Epithelial cell of proximal tubule (primary cell): ENCODE measurements at places on chromosomes 7 and 10. TPM values are rescaled to one million over a fixed set of nuclear protein-coding genes. Genes with fewer than 3 reads are reported as not detected.

GRCh38 chr7:73560109-73560835 is 2.8 kb upstream of the BCL7B start:
- peak; percentile 55 for DNase-seq

DNA sequence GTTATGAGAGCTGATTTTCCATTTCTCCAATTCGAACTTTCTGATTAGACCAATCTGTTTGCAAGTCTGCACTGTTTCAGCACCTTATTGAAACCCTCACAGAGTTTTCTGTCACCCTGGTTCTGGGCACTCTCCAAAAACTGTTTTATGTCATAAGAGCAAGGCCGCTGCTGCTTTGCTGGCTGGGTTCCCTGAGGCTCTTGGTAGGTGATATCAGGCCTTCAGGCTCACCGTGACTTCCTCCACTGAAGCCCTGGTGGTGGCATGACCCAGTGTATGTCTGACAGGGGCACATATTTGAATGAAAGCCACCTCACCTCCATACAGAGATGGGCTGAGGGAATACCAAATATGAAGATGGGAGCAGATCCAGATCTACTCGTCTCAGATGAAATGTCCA is 8.3 kb downstream of the RABGEF1 start:
- no peak for DNase-seq

- peak; percentile 66 for DNase-seq
These were observed 29.2 kb upstream of the AP5Z1 start for GRCh38 chr7:4745971-4746919.

DNA sequence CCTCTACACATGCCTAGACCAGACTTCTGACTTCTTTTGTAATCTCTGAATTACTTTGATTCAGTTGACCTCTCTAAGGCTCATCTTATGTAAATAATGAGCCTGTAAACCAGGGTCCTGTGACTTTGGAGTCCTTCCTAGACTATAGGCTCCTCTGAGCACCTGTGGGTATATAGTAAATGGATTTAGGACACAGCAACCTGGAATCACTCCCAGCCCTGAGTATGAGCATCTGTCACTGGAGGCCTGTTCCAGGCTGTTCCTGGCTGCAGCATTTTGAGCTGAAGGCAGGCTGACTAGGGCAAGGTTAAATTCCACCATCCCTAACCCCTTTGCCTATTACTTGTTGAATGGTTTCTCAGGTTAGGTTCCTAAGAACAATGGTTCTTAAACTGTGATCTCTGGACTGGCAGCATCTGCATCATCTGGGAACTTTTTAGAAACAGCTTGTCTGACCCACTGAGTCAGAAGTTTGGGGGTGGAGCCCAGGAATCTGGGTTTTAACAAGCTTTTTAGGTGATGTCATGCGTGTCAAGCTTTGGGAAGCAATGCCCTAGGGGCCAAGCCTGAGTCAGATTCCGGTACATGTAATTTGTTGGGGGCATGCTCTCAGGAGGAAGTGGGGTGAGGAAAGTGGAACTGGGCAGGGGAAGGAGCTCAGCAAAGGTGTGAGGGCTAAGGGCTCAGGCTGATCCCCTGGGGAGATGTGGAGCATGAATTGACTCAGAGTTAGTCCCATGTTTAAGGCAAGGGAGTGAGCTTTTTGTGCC is 28.2 kb downstream of the MINDY4 start:
- DNase-seq, result peak; percentile 58

GRCh38 chr7:90824386-90825307 is 228.5 kb downstream of the CDK14 start:
- DNase-seq, result no peak

DNA sequence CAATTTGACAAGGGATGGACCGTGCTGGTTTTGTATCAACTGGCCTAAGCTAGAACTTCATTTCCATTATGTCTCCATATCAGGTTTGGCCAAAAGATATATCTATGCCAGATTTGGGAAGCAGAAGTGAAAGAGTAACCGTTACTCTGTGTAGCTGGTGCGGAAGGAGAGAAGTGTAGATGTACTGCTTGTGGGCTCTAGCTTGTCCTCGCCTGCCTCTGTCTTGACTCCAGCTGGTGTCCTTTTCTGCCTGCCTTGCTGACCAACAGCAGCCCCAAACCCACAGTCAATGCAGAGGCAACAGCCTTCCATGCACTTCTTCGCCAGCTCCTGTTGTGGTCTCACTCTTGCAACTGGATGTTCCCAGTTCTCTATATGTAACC is 128.5 kb downstream of the KIF20B start:
- no peak for DNase-seq

GRCh38 chr7:19296617-19297016 is 151.4 kb upstream of the FERD3L start:
- DNase-seq, result no peak

DNA sequence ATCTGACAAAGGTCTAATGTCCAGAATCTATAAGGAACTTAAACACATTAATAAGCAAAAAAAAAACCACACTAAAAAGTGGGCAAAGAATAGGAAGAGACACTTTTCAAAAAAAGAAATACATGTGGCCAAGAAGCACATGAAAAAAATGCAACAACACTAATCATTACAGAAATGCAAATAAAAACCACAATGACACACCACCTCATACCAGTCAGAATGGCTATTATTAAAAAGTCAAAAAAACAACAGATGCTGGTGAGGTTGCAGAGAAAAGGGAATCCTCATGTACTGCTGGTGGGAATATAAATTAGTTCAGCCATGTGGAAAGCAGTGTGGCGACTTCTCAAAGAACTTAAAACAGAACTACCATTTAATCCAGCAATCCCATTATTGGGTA is 119.0 kb downstream of the LMBR1 start:
- no peak for DNase-seq

DNA sequence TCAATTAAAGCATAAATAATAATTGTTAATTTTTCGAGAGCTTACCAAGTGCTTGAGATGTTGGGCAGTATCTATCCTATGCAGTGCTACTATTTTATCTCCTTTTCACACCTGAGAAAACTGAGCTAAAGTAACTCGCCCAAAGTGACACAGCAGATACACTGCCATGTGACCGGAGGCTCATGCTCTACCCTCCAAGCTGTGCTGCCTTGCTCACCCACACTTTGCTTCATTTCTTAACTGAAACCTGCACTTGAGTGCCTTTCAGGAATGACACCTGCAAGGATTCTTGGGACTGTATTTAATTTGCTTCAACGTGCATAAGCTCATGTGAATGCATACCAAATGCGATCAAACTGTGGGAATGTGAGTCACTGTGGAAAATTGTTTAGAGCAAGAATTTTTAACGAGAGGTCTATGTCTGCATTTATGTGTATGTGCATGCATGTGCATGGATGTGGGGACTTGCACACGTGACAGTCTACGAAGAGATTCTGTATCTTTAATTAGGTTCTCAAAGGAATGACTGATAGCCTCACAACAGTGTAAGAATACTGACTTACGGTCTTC is 119.2 kb downstream of the ADCYAP1R1 start:
- DNase-seq, result no peak

DNA sequence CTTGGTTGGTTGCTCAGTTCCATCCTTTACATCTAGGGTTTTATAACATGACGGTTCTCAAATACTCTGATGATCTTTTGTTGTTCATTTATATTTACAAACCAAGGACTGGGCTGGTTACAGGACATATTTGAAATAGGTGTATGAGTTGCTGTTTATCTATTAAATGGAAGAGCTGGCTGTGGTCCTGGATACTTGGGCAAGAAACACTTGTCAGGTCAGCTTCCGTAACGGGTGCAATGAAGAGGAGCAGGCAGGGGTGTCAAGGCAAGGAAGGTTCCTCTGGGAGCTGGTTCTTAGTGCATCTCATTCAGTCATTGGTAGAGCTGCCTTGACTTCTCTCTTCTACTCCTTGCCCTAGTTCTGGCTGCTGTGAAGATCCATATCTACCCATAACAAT is 4.8 kb upstream of the TMEM26 start:
- no peak for DNase-seq

GRCh38 chr7:144835155-144835611 is 670 bp downstream of the TPK1 start:
- peak; percentile 29 for DNase-seq

DNA sequence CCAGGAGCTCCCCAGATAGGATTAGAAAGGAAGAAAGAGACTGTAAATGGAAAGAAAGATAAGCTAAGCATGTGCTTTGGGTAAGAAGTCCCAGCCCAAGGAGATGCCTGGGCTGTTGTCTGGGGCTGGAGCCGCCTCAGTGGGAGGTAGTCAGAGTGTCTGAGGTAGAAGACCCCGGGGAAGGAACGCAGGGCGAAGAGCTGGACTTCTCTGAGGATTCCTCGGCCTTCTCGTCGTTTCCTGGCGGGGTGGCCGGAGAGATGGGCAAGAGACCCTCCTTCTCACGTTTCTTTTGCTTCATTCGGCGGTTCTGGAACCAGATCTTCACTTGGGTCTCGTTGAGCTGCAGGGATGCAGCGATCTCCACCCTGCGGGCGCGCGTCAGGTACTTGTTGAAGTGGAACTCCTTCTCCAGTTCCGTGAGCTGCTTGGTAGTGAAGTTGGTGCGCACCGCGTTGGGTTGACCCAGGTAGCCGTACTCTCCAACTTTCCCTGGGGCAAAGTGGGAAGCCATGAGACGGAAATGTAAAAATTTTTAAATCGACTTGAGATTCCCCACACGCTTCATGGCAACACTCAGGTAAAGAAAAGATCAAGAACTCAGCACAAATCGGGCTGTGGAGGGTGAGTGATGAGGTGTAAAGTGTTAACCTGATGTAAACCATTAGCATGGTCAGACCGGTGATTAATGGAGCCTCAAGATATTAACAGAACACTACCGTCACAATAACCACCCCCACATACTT is 1.3 kb downstream of the HOXA1 start:
- no peak for DNase-seq

DNA sequence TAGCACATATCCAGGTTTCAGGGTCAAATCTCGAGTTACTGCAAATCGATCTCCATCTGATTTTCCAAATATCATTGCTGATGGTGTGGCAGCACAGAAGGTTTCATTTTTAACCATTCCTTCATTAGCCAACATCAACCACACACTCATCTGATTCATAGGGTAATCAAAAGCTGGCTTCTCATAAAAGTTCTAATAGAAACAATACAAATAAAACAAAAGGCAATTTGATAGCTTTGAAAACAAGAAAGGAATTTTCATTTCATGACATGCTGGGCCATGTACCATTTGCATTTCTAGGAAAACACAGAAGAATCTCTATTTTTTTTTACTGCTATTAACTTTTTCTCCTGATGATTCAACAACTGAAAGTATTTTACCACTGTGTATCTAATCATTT is 147.7 kb upstream of the SLC26A5 start:
- DNase-seq, result no peak

DNA sequence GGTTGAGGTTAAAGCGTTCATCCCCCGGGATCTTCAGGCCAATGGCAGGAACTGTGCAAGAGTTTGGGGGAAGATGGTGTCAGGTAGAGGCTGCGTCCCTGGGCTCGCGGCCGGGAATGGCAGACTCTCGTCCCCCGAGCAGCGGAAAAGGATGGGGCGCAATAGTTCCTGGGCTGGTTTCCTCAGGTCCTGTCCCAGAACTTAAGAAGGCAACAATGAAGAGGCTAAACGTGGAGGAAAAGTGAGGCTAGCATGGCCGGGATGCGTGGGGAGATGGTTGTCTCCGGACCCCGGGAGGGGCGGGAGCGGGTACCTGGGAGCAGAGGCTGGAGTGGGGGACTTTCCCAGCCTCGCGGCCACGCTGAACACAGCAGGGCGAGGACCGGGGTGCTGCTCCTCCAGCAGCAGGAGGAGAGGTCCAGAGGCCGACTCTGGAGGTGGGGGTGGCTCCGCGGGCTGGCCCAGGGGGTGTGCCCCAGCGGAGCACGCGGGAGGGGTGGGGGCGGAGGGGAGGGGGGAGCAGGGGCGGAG is 882 bp downstream of the IRF5 start:
- no peak for DNase-seq

GRCh38 chr7:116698930-116699721 is 27.1 kb downstream of the MET start:
- DNase-seq, result no peak

DNA sequence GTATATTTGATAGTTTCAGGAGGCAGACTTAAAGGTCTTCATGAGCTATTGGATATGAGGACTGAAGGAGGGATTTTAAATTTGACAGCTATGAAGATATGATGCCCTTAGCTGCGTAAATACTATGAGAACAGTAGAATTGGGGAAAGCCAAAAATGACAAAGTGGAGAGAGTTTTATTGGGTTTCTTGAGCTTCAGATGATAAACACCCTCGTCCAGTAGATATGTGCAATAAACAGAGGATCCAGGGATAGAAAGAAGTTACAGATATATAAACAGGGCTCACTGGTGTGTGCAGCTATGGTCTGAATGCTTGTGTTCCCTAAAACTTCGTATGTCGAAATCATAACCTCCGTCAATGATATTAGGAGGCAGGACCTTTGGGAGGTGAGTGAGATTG is 131.3 kb downstream of the INHBA start:
- no peak for DNase-seq

DNA sequence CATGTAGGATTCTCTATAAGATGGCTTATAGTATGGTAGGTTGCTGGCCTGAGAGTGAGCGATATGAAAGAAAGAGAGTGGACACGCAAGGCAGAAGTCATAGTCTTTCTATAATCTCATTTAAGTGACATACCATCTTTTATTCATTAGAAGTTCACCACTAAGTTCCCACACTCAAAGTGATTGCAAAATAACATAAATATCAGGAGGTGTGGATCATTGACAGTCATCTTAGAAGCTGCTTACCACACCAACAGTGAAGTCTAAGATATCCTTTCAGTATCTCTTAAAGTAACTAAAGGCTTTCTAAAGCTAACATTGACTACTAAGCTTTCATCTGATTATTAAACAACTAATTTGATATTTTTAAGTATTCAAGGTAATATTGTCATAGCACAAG is 36.9 kb upstream of the GNAI1 start:
- no peak for DNase-seq

GRCh38 chr10:43197834-43198681 is 59.8 kb downstream of the CSGALNACT2 start:
- no peak for DNase-seq

GRCh38 chr10:113770346-113770745 is 18.9 kb downstream of the PLEKHS1 start:
- DNase-seq, result no peak

DNA sequence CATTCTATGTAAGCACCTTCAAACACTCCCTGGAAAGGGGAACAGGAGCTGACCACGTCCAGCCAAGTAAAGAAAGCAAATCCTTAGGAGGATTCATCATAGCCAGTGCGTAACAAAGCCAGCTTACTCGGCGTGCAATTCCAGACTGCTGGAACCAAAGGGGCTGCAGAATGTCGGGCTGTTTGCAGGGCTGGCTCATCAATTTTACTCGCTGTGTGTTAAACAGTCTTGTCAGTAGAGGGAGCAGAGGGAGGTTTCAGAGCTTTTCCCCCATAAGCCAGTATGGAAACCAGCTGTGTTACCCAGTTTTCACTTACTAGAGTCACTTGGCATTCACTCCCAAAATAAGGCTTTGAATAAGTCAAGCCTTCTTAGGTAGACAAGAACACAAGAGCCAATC is 127.1 kb downstream of the KMT2E start:
- no peak for DNase-seq

- no peak for DNase-seq
These were observed 20.7 kb upstream of the KMT2E start for GRCh38 chr7:104993217-104993862.

RINT1 gene
- 13.5 and 27.1 TPM in 2 replicates for total RNA-seq

RSPH10B gene
- total RNA-seq, result 0.07 and 0.23 TPM in 2 replicates

CYP2C19 gene
- total RNA-seq, result not detected in 2 replicates

OR6V1 gene
- total RNA-seq, result not detected in 2 replicates

TWIST1 gene
- 0.22 TPM in 1 of 2 replicates, not detected in the other for total RNA-seq

HEPACAM2 gene
- total RNA-seq, result not detected in 2 replicates

DENND11 gene
- total RNA-seq, result 9.7 and 12.2 TPM in 2 replicates

MOGAT3 gene
- total RNA-seq, result not detected in 2 replicates

CLEC2L gene
- total RNA-seq, result not detected in 2 replicates
